ENCODE measurements at places on chromosomes 11 and 22.

- DNase-seq = no peak
These were observed 122.7 kb downstream of the DBX1 start for GRCh38 chr11:20037396-20038153.

GRCh38 chr11:20363149-20363499 is 390 bp upstream of the HTATIP2 start:
- no peak for DNase-seq

GRCh38 chr22:44684506-44685383 is 17.3 kb upstream of the PRR5 start:
- peak; percentile 61 for DNase-seq

- DNase-seq = no peak
These were observed 48.1 kb upstream of the SHISAL1 start for GRCh38 chr22:44360668-44361381.

DNA sequence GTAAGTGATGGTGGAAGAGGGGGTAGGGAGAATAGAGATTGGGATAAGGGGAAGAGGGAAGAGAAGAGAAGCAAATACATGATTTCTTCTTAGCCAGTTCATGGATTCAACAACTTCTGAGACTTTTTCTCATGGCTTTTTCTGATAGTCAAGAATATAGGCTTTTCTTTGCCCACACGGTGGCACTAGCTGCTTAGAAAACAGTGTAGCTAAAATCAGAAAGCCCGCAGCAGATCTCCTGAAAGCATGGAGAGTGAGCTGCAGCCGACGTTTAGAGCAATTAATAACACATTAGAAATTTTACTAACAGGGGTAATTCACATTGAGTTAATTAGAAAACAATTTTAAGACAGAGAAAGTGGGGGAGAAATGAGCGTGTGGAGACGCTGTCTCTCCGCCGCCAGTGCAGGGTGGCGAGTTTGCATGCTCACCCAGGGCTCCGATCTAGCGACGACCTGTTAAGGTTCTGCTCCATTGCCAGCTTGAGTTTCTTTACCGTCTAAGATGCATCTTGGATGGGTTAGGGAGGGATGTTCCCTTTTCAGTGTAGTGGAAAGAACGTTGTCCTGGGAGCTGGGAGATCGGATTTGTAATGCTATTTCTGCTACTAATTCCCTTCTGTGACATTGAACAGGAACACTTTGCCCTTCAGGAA is 3.3 kb upstream of the RAG1 start:
- no peak for DNase-seq

GRCh38 chr11:62181097-62181496 is 8.9 kb upstream of the SCGB1D1 start:
- no peak for DNase-seq

- DNase-seq = no peak
These were observed 13.2 kb upstream of the SHISAL1 start for GRCh38 chr22:44325718-44326490.

DNA sequence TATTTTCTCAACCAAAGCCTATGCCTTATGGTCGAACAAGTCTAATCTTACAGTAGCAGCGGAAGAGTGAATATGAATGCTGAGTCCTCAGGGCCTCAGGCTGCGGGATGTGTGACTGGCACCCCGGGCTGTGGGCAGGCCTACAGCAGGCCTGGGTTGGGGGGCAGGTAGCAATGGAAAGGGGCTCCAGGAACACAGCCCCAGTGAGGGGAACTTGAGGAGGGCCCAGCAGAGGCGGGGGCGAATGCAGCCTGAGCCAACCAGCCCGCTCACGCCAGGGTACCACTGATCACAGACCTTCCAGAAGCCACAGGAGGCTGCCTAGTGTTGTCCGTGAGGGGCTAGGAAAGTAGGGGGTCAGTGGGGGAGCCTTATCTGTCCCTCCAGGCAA is 11.3 kb upstream of the CD5 start:
- DNase-seq = no peak

- DNase-seq = no peak
These were observed 50.7 kb downstream of the MYEOV start for GRCh38 chr11:69344570-69345145.

GRCh38 chr11:78933350-78933749 is 358.7 kb upstream of the NARS2 start:
- DNase-seq = no peak

DNA sequence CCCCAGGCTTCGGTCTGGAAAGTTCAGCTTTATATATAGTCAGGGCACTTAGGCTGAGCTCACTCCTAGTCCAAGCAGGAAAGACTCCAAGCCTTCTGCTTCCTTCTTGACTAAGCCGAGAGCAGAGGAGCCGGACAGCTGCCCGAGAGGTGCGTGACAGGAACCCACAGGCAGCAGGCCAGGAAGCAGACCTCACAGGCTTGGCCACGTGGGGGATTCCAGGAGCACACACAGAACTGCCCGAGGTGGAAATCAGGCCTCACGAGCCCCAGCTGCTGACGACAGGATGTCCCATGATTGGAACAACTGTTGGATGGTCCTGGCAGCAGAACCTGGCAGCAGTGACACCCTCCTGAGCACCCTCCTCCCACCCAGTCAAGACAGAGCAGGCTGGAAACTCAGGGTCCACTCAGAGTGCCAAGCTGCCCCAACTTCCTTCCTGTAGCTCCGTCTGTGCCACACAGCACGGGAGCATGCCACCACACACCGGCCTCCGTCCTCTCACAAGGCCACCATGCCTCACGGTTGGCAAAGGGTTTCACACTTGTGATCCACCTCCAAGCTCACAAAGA is 5.4 kb downstream of the PLA2G6 start:
- DNase-seq = peak; percentile 16

GRCh38 chr11:130431801-130432200 is 3.4 kb upstream of the ADAMTS8 start:
- DNase-seq = no peak

DNA sequence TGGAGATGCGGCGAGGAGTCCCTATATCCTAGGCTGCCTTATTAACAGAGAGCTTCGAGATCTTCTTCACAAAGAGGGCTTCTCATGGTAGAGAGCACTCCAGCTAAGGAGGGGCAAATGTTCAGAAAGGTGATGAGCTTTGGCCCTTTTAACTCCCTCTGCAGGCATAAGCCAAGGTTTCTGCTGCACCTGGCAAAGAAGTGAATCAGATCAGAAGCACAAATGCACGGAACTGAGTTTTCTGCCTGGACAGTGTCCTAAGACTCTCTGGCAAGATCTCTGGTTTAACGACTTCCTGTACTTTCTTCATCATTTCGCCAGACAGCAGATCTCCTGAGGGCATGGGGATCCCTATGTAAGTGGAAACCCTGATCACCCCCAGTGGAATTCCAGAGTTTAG is 37.2 kb downstream of the POU2AF3 start:
- DNase-seq = no peak

- no peak for DNase-seq
These were observed 20.0 kb downstream of the SHANK2 start for GRCh38 chr11:71232364-71232763.

DNA sequence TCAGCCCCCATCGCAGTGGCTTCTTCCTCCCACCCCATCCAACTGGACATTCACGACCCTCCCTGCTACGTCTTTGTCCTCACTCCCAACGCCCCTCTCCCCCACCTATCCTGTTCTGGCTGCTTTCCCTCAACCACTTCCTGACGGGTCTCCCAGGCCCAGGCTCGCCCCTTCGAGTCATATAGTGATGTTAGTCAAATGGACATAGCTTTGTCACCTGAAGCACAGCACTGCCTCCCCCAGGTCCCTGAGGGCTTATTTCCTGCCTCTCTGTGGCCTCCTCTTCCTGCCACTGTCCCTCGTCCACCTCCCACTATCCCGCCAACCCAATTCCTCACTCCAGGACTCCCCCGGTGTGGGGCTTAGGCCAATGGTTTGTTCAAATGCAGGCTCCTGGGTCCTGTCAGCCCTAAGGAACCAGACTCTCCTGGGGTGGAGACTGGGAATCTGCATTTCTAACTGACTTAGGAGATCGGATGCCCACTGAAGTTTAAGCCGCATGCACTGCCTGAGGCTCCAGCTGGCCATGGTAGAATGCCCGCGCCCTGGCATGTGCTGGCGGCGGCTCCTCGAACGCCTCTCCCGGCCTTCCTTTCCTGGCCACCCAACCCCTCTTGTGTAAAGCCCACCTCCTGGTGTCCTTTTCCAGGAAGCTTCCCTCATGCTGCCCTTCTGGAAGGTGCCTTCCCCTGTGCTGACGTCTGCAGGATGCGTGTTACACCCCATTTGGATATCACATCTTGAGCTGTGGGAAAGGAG is 18.3 kb downstream of the SUN2 start:
- no peak for DNase-seq

- no peak for DNase-seq
These were observed 54.7 kb downstream of the ETS1 start for GRCh38 chr11:128532572-128533091.

GRCh38 chr11:119976805-119977560 is 160.9 kb downstream of the TRIM29 start:
- DNase-seq = no peak

- no peak for DNase-seq
These were observed 10.4 kb downstream of the RCOR2 start for GRCh38 chr11:63906585-63906984.

DNA sequence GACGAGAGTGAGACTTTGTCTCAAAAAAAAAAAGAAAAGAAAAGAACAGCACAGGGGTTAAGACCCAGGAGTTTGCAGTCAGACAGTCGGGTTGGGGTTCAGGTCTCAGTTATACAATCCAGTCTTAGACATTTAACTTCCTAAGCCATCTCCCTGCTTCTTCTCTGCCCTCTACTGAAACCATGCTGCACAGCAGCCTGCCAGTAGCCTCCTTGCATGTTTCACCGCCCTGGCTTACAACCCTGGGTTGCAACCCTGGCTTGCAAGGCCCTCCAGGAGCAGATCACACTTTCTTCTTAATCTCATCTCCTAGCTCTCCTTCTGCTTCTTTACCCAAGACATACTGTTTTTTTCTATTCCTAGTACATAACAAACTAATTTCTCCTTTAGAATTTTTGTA is 5.9 kb upstream of the B3GAT3 start:
- DNase-seq = no peak

- DNase-seq = no peak
These were observed 10.8 kb upstream of the CD81 start for GRCh38 chr11:2366276-2366675.

GRCh38 chr11:80584661-80585060 is 1143.8 kb upstream of the TENM4 start:
- DNase-seq = no peak

- no peak for DNase-seq
These were observed 42.5 kb downstream of the CERK start for GRCh38 chr22:46695346-46696228.

- DNase-seq = no peak
These were observed 81.9 kb downstream of the LRRC32 start for GRCh38 chr11:76588455-76589325.

DNA sequence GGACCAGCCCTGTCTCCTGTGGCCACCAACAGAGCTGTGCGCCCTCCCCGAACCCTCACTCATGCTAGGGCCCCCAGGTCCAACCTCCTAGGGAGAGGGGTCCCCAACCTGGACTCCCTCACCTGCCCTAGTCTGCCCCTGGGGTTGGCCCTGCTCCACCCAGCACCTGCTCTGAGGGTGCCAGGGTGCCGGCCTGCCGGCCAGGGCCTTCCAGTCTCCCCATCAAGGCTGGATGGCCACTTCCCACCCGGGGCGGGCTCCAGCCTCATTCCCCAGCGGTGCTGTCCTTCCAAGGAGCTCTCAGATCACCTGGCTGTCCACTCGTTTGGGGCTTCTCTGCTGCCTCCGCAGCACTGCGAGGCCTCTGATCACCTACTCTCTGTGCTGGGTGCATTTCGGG is 39.1 kb downstream of the CDKN1C start:
- DNase-seq = no peak

- no peak for DNase-seq
These were observed 315.2 kb downstream of the BLID start for GRCh38 chr11:121800731-121801393.

GRCh38 chr11:36492724-36493304 is 17.3 kb downstream of the TRAF6 start:
- no peak for DNase-seq

GRCh38 chr22:29346659-29347058 is 31.2 kb upstream of the RASL10A start:
- DNase-seq = no peak

- DNase-seq = no peak
These were observed 41.6 kb downstream of the C11orf71 start for GRCh38 chr11:114358716-114359115.

- DNase-seq = no peak
These were observed 55.6 kb upstream of the CSNK2A3 start for GRCh38 chr11:11408436-11409221.

DNA sequence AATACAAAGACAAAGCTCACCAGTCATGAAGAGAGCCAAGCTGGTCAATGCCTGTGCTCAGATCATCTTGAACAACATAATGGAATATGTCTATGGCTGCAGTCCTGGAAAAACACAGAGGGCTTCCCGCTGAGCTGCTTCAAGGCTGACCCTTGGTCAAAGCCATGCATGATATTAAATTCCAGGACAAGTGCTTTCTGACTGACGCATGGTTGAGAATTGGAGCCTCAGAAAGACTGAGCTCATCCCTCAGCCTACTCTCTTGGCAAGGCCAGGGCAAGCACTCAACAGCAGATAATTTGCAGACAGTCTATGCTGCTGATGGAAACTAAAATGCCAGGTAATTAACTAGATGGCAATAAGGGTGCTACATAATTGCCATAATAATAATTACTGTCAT is 89.2 kb downstream of the GALNT18 start:
- DNase-seq = no peak

- no peak for DNase-seq
These were observed 374.8 kb downstream of the MIAT start for GRCh38 chr22:27032091-27032761.

GRCh38 chr11:8501836-8502235 is 92.2 kb downstream of the STK33 start:
- DNase-seq = no peak

DNA sequence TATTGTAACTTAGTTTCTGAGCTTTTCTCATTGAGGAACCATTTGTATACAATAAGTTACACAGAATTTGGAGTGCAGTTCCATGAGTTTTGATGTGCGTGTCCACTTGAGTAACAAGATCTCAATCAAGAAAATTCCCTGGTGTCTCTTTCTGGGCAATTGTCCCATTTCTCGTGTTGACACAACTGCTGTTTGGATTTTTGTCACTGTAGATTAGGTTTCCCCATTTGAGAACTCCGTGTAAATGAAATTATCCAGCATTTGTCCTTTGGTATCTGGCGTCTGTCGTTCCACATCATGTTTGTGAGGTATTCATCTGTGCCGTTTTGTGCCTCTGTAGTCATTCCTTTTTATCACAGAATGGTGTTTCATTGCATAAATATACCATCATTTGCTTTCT is 547.0 kb downstream of the TBC1D22A start:
- no peak for DNase-seq

GRCh38 chr11:109926941-109927340 is 166.3 kb upstream of the ZC3H12C start:
- DNase-seq = no peak

Measured in stimulated activated CD4-positive, alpha-beta T cell treated with anti-CD3 and anti-CD28 coated beads, TNF-alpha, amount 100 ng/mL, for 1 hour (primary cell).